IMR-90 (cell line): ENCODE measurements at places on chromosomes 2 and 18. TPM values are rescaled to one million over a fixed set of nuclear protein-coding genes. Genes with fewer than 3 reads are reported as not detected.

GRCh38 chr2:199366406-199366805 is 91.3 kb downstream of the SATB2 start:
- H3K4me3 ChIP-seq: no peak overlapping the region
- DNase-seq: peak; percentile 39
- H3K27ac ChIP-seq: no peak overlapping the region
- no peaks in the 10 kb centered on the region for H3K27me3 ChIP-seq

GRCh38 chr2:36287363-36288275 is 68.0 kb upstream of the CRIM1 start:
- H3K4me1 ChIP-seq: peaks cover 2% of the 10 kb centered on the region; the same call in 1 of the 2 replicates
- H3K36me3 ChIP-seq: no peaks in the 10 kb centered on the region
- peak; percentile 86 for DNase-seq
- no peak overlapping the region for H3K4me3 ChIP-seq
- no peak overlapping the region for H3K27ac ChIP-seq

GRCh38 chr2:63617366-63617765 is 28.6 kb downstream of the MDH1 start:
- H3K4me1 ChIP-seq: peaks cover 2% of the 10 kb centered on the region; the same call in 1 of the 2 replicates
- no peak overlapping the region for H3K4me3 ChIP-seq
- H3K36me3 ChIP-seq: no peaks in the 10 kb centered on the region
- no peak overlapping the region for H3K27ac ChIP-seq
- no peak for DNase-seq

Gene PTPRN
- 4.4 and 5.2 TPM in 2 replicates for total RNA-seq
